ENCODE measurements at places on chromosomes 1 and 21.

- no peak for DNase-seq
Measured at GRCh38 chr1:171212607-171213351, 27.7 kb downstream of the FMO2 start.

DNA sequence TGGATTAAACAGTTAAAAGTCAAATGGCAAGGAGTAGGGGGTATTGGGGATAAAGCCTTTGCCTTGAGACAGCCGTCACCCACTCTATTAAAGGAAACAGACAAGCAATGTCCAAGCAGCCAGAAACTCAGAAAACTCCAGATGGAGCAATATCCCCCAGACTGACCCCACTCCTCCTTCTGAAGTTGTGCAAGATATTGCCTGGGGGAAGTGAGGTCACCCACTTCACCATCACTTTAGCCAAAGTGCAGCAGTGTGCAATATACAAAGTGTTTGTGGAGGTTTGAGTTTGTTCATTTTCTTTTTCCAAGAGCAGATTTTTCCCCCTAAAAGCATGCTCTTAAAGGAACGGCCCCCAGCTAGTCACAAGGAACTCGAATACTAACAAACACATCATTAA, 125.1 kb downstream of the ETS2 start:
- no peak for DNase-seq

GRCh38 chr1:198253668-198254067, 96.9 kb downstream of the NEK7 start:
- DNase-seq = no peak

DNA sequence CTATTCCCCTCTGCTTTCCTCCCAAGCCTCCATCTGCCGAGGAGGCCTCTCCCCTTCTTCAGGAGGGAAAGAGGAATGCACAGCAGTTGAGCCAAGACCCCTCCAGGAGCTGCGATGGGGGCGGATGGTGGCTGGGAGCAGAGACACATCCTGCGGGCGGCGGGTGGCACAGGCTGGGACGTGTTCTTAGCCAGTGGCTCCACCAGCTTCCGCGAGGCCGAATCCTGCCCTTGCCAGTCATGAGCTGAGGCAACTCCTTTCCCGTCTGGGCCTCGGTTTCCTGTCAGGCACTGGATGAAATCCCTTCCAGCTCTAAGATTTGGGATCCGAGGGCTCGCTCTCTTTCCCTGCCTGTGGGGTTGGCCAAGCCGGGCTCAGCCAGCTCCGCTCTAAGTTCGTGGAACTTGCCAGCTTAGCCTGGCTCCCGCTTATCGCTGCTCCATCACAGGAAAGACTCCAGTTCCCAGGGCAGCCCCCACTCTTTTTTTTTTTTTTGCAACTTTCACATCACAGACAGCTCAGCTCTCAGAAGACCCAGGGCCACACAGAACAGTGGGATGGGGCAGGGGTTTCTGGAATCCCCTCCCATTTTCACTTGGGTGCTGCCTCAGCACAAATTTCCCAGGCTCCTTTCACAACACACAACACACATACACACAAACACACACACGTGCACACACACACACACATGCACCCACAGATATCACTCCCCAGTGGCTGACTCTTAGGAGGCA, 506 bp downstream of the MYOM3 start:
- no peak for DNase-seq

DNA sequence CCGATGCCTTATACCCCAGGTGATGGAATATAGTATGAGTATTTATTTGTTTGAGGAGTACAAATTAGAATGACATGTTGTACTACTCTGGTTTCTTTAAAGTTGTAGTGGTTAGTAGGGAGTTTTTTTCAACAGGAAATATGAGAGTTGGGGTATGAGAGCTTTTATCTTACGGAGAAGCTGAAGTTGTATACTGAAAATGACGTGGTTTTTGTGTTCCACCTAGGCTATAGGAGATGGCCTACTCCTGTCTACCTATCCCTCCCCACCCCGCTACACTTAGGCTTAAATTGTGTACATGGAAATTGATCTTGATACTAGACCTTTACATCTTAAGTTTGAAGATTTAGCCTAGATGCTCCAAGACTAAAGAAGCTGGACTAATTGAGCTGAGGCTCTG, 6.8 kb upstream of the HAX1 start:
- no peak for DNase-seq

- no peak for DNase-seq
Measured at GRCh38 chr1:155485945-155486344, 76.7 kb downstream of the ASH1L start.

GRCh38 chr1:180636138-180636537, 4.3 kb downstream of the XPR1 start:
- peak; percentile 20 for DNase-seq

- no peak for DNase-seq
Measured at GRCh38 chr1:182611787-182612186, 7.6 kb upstream of the RGS16 start.

GRCh38 chr1:29197590-29197924, 15.9 kb upstream of the SRSF4 start:
- DNase-seq = peak; percentile 71

- no peak for DNase-seq
Measured at GRCh38 chr1:101323535-101323934, 86.7 kb downstream of the S1PR1 start.

DNA sequence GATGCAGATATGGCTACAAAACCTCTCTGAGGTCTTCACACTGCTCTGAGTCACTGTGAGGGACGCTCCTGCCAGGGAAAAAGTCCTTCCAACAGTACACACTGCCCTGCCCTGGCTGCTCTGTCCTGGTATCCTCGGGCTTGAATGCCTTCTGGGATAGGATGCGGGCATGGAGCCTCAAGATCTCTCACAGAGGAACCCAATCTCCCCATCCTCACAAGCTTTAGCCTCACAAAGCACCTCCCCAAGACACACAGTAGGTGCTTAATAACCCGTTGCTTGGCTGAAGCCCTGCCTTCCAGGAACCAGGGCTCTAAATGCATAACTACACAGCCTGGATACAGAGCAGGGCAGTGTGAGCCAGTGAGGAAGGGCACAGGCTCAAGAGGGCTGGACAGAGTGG, 9.2 kb downstream of the RAP1GAP start:
- DNase-seq = no peak

GRCh38 chr1:166969074-166969677, 6.2 kb downstream of the ILDR2 start:
- no peak for DNase-seq

GRCh38 chr1:18302788-18303413, 177.8 kb upstream of the KLHDC7A start:
- DNase-seq = no peak

DNA sequence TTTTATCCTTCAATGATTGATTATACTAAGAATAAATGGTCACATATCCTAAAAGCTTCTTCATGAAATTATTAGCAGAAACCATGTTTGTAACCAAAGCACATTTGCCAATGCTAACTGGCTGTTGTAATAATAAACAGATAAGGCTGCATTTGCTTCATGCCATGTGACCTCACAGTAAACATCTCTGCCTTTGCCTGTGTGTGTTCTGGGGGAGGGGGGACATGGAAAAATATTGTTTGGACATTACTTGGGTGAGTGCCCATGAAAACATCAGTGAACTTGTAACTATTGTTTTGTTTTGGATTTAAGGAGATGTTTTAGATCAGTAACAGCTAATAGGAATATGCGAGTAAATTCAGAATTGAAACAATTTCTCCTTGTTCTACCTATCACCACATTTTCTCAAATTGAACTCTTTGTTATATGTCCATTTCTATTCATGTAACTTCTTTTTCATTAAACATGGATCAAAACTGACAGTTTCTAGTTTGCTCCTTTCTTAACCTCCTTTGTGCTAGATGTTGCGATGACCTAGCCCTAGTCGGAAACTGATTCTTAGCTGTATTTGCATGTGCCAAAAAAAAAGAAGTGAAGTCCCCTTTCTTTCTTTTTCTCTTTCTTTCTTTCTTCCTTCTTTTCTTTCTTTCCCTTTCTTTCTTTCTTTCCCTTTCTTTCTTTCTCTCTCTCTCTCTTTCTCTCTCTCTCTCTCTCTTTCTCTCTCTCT, 45.1 kb downstream of the MAP3K7CL start:
- DNase-seq = peak; percentile 20

DNA sequence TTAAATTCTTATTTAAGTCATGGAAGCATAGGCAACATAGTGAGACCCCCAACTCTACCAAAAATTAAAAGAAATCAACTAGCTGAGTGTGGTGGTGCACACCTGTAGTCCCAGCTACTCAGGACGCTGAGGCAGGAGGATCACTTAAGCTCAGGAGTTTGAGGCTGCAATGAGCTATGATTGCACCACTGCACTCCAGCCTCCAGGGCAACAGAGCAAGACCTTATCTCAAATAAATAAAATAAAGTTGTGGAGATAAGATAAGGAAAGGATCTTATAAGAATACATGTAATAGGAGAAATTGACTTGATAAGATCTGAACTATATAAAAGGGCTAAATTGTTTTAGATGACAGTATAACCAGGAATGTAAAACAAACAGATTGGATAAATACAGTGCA, 2.3 kb upstream of the BATF3 start:
- no peak for DNase-seq

DNA sequence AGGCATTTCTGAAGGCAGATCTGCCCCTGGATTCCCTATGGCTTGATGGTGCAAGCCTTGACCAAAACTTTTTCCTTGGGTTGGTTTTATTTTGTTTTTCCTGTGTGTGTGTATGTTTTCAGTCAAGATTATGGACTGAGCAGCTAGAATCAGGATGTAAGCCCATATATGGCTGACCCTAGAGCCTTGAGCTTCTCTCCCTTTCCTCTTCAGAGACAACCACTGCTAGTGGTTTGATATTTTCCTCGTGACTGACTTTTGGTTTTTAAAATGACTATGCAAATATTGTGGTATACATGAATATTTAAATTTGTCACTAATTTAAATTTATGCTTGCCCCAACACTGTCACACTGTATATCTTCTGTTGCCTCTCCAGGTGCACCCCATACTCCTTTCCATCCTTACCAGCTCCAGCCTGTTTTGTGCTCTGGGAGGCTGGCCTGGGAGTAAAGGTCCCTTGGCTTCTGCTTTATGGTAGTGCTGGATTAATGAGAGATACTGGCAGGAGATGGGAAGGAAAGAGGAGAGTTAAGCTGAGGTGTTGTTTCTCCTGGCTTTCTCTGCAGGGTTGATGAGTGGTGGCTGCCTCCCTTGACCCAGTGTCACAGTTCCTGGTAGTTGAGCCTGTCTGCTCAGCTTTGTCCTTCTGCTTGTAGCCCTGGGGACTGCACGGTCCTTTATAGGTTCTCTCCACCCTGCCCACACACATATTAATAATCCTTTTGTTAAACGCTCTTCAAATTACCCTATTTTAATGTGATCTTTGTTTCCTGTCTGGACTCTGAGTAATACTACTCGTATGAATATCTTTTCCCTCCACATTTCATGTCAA, 44.4 kb downstream of the RWDD3 start:
- no peak for DNase-seq

DNA sequence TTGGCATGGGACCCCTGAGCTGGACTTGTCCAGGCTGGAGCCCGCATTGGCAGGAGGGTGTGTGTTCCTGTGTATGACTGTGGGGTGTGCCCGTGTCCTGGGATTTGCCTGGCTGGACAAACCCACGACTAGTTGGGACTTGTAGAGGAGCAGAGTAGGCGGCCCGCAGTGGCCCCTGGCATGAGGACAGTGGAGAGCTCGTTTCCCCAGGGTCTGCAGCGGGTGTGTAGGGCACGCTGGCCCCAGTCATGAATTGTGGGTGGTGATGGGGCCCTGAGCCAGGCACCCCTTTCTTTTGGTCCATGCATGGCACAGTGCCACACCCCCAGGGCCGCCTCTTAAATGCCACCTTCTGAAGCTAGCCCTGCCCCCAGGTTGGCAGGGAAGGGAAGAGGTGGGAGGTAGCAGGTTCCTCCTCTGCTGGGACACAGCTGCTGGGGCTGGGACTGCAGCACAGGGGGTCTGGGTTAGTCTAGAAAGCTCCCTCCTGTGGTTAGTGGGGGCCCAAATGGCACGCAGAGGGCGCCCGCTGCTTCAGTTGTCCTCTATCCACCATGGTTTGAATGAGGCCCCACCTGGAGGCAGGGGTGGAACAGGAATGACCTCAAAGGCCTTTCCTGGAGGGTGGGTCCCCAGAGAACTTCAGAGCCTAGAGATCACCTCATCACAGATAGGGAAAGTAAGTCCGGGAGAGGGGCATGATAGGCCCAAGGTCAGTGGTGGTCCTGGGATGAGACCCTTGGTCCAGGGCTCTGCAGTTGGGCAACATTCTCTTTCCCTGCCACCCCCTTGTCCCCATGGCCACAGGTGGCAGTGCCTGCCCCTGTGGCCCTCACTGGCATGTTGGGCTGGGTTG, 4.1 kb downstream of the CROCC start:
- DNase-seq = no peak

GRCh38 chr1:119981496-119981895, 85.2 kb upstream of the ADAM30 start:
- no peak for DNase-seq

DNA sequence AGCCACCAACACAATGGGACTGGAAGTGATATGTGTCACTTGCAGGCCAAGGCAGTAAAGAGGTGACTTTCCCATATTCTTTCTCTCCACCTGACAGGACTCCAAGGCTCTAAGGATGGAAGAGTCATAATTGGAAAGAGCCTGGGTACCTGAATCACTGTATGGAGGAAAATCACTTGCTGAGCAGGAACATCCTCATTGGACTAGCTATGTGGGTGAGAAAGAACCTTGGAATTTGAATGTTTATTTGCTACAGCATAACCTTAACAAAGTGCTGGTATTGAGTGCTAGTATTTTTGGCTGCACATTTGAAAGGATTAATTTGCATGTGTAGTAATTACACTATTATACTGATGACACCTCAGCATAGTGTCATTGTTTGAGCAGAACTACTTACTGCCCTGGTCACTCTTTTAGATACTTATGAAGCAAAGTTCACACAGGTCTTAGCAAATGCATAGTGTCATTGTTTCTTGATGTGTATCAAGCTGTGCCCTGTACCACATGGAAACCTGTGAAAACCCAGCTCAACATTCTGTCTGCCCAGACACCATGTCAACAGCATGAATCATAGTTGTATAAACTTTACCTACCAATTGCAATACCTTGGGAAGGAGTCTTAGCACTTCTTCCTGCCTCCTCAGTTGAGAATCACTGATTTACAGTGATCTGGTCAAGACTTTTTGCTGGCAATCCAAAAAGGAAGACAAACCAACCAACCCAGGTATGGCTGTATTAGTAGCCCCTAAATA, 5.1 kb upstream of the S100A10 start:
- no peak for DNase-seq

GRCh38 chr1:46172321-46172720, 2.6 kb upstream of the TSPAN1 start:
- no peak for DNase-seq

- no peak for DNase-seq
Measured at GRCh38 chr1:119293797-119294196, 74.8 kb upstream of the HAO2 start.

GRCh38 chr1:27539901-27540861, 50.2 kb upstream of the WASF2 start:
- DNase-seq = no peak

GRCh38 chr1:198316546-198317100, 159.8 kb downstream of the NEK7 start:
- DNase-seq = no peak

GRCh38 chr1:81801651-81802456, 1.1 kb downstream of the ADGRL2 start:
- DNase-seq = peak; percentile 19

All from HuH-7 (cell line).